NCI-H1436 (cell line): ENCODE measurements at places on chromosomes 13 and 19.

DNA sequence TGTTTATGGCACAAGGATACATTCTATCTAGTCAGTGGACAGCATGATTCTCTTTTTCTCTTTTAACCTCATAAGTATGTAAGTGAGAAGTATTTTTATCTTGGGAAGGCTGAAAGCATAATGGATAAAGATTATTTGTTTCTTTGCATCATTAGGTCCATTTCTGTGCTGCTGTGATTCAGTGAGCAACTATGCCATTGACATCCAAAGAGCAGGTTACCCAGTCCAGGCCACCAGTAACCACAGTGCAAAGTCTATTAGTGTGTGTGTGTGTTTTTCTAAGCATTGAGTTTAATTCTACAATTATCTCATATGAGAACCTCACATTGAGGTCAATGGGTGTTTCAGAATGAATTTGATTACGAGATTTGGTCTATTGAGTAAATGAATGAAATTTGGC lies 158.8 kb upstream of the DACH1 start:
- DNase-seq, result no peak

DNA sequence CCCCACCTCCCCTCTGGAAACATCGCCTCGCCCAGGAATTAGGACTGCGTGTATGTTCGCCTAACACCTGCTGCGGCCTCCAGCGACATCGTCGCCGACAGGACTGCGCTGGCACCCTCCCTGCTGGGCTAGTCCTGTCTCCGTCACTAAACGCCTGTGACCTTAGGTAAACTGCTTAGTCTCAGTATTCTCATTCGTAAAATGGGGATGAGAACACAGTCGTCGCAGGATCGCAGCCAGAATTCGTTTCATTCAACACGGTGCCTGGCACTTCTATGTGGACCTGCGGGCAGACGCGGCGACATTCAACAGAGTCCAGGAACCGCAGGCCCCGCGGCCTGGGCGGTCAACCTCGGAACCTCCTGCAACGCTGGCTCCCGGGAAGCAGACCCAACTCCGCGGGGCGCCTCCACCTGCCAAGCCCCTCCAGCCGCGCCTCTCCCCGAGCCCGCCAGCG lies 485 bp downstream of the CRYL1 start:
- no peak for DNase-seq

DNA sequence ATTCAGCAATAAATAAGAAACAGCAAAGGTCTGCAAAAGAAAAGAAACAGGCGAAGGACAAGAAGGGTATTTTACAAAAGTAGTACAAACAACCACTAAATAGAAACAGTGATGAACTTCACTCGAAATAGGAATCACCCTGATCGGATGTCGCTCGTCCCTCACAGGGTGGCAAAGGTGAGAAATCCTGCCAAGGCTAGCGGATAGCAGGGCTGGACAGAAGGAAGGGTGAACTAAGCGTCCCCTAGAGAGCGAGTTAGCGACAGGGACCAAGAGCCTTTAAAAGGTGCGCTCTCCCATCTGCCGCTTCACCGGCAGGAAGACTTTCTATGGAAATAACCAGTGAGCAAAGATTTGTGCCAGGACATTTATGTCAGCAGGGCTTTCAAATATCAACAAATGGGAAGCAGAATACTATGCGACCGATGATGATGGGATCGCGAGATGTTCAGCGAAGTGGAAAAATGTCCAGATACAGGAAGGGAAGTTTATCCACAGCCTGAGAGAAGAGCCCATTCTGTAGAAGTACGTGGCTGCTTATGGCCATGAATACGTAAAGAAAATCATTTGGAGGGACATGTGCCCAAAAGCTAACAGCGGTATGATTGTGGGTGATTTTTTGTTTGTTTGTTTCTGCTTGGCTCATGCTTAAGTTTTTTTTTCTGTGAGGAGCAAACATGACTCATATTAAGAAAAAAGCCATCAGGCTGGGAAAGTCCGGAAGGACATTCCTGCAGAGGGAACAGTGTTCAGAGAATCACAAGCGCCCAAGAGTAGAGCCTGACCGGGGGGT lies 18.9 kb downstream of the ELAVL1 start:
- DNase-seq, result no peak

GRCh38 chr13:79044415-79044814 lies 361.6 kb downstream of the RBM26 start:
- no peak for DNase-seq

- DNase-seq, result no peak
Measured at GRCh38 chr19:6849876-6850275, 37.5 kb upstream of the ADGRE1 start.

DNA sequence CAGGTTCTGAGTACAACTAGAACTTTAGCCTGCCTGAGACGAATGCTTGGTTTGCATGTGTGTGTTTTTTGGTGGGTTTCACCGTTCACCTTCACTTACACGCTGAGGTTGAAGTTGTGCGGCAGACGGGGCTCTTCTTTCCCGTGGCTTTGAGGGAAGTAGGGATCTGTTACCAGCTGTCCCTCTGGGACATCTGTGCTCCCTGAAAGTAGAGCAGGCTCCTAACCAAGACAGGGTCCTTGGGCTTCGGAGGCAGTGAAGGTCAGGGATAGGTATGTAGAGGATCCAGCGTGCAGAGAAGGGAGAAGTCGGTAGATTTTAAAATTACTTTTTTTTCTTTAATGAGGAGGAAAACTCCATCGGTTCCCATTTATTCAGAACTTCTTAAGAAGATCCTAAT lies 48.7 kb downstream of the ZNF536 start:
- no peak for DNase-seq

DNA sequence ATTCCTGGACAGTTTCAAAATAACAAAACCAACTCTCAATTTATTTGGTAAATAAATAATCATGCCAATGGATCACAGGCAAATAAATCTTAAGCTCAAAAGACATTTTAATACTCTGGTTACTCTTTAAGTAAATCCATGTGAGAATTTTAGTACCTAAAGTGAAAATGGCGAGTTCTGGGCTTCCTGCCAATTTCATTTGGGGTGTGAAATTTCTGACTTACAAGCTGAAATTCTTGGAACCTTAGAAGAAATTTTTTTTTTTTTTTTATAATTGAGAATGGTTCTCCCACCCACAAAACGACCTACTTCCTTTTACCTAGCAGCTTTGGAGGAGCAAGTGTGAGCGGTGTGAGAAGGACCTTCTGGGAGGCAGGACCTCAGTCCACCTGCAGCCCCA lies 354.5 kb upstream of the NBEA start:
- DNase-seq, result no peak

GRCh38 chr19:19420570-19421298 lies 15.3 kb downstream of the GATAD2A start:
- DNase-seq, result no peak
